ENCODE measurements at places on chromosomes 2 and 18.

DNA sequence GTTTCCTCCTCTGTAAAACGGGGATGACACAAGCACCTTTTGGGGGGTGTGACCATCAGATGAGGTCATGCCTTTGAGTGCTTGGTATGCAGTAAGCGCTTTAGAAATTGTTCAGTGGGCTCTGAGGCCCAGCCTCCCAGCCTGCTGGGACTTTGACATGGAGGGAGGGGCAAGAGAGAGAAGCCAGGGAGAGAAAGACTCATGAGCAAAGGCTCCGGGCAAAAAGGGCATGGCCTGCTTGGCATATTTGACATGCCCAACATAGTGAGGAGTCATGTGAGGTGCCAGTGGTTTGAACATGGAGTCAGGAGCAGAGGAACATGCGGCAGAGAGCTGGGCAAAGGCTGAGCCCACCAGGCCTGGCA, 14.0 kb downstream of the TNS1 start:
- no peak for DNase-seq

DNA sequence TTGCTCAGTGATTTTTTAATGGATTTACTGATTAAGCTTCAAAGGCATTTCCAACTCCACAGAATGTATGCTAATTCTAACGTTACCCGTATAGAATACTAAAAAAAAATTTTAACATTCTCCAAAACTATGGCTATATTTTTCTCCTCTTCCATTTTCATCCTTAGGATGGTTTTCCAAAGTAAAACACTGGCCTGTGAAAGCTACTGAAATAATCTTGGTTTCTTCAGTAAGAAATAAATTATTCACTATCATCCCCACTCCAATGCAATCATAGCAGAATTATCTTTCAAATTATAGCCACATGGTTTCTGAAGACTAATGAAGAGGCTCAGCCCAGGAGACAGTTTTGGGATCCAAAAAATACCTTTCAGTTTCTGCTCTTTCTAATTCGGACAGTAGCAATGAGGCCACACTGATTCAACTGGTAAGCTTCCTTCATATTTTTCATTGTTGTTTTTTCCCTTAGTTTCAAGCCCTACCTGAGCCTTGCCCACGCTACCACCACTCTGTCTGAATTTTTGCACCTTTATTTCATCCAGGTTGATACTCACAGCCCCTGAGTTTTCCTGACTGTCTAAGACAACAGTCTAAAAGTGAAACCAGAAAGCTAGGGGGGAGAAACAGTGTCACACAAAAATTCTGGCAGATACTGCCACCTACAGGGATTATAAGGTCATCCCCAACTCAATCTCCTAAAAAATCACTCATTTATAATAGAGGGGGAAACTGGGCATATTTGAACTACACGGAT, 887.9 kb downstream of the NRXN1 start:
- DNase-seq = no peak

- DNase-seq = no peak
Measured at GRCh38 chr2:165687426-165688002, 106.5 kb downstream of the GALNT3 start.

GRCh38 chr2:64937687-64938491, 51.3 kb upstream of the SLC1A4 start:
- peak; percentile 44 for DNase-seq

- peak; percentile 28 for DNase-seq
Measured at GRCh38 chr2:227818675-227819397, 5.2 kb downstream of the CCL20 start.

DNA sequence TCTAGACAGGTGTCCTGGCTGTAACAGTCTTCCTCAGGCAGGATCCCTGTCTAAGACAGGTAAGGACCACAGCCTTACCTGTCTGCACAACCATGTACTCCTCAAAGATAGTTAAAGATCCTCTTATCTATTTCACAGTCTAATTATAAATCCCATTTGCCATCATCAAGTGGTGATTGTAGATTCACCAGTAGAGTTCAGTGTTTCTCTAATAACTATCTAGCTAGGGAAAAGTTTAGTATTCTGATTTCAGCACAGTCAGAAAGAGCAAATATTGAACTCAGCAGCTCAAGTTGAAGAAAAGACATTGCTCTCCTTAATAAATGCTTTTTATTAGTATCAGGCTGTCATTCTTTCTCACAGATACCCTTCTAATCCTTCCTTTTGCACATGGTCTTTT, 1305.5 kb upstream of the NXPH2 start:
- DNase-seq = no peak

DNA sequence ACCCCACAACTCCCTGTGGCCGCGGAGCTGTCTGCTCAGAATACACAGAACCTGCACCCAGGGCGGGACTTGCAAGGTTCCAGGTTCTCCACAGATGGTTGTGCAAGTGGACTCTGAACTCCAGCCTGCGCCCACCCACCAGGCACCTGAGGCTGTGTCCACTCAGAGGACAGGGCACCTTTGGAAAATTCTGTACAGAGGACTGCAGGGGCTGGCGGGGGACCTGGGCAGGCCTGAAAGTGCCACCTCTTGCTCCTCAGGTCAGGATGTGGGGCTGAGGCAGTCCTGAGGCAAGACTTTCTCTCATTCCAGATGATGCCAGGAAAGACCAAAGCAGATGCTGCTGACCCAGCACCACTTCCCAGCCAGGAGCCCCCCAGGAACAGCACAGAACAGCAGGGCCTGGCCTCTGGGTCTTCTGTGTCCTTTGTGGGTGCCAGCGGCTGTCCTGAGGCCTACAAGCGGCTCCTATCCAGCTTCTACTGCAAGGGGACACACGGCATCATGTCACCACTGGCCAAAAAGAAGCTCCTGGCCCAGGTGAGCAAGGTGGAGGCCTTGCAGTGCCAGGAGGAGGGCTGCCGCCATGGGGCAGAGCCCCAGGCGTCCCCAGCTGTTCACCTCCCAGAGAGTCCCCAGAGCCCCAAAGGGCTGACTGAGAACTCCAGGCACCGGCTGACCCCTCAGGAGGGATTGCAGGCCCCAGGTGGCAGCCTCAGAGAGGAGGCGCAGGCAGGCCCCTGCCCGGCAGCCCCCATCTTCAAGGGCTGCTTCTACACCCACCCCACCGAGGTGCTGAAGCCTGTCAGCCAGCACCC, 14.4 kb downstream of the ARID5A start:
- no peak for DNase-seq

DNA sequence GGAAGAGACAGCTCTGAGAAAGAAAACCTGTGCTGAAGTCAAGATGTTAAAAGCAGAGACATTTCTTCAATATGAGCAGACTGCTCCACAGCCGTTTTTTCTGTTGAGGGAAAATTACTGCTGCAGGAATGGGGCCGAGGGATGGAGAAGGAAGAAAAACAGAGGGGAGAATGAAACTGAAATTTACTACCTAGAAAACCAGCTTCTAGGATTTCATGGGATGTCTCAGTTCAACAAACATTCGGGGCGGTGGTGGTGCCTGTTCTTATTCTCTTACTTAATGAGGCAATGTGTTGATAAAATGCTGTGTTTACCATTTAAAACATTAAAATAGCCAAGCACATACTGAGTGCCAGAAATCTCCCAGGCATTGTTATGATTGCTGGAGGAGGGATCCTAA, 557.1 kb upstream of the MEX3C start:
- no peak for DNase-seq

- no peak for DNase-seq
Measured at GRCh38 chr2:75356865-75357264, 157.5 kb upstream of the TACR1 start.

GRCh38 chr2:36376319-36376765, 20.8 kb downstream of the CRIM1 start:
- no peak for DNase-seq

- DNase-seq = no peak
Measured at GRCh38 chr2:8986327-8986976, 17.0 kb downstream of the MBOAT2 start.

DNA sequence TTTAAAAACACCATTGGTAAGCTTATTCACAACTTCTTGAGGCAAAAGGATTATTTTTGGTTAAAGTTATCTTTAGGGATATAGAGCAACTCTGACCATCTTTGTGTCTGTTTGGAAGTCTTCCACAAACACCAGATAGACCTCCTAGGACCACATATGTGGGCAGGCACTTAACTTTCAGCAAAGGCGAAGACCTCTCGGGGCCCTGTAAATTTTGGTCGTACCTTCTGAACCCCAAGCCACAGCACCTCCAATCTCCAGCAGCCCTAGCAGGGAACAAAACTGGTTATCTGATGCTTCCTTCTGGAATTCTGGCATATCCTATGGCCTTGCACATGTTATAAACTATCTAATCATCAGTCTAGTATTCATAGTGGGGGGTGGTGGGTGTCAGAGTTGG, 114.8 kb downstream of the MBD5 start:
- no peak for DNase-seq

DNA sequence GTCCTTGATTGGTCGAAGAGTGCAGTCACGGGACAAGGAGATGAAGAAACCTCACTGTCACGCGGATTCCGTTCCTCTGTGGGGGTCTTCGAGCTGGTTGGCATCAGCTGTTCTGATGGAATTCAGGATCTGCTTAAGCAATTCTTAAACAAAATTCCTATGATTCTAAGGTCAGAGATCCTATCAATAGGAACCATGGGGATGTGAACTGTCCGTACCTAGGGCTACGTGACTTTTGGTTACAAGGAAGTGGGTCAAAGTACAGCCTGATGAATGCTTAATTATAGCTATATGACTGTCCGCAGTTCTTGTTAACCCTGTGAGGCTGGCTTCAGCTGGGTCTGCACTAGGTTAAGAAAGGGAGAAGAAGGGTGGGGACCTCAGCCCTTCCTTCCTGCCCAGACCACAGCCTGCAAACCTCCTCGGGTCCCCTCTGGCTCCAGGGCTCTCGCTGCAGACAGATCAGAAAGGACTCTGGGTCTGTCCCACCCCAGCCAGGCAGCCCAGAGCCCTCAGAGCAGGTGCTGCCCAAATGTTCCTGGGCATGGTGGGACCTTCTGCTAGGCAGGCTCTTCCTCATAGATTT, 44.2 kb upstream of the TAF1B start:
- no peak for DNase-seq

GRCh38 chr18:73318739-73319479, 451.1 kb upstream of the NETO1 start:
- no peak for DNase-seq

DNA sequence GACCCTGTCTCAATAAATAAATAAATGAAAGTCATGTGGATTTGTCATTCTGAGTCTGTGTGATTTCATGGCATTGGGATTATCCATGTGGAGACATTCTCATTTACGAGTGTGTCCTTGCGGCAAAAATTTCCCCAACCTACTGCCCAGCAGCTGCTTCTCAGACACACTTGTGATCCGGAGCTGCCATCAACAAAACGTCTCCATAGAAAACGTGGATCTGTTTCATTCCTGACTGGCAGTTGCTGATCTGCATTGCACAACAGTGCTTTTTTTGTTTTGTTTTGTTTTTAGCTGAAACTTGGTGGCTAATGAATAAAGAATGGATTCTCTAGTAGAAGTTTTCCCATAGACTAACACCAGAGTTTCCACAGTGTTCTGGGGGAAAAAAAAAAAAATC, 74.7 kb downstream of the TGIF1 start:
- no peak for DNase-seq

DNA sequence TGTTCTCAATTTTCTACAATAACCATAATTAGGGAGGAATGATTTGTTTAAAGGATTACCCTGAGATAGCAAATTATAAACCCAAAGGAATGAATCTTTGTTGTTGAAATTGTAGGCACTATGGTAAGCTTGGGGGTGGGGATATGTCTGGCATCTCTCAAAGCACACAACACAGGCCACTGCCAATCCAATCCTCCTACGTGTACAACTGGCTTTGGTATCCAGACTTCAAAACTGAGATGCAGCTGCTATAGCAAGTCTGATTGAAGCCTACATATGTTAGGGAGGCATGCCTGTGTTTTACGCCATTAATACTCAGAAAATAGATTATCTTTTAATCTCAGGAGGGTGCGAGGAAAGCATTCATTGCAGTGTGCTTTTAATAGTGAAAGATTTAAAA, 5.9 kb upstream of the NCOA1 start:
- DNase-seq = no peak

DNA sequence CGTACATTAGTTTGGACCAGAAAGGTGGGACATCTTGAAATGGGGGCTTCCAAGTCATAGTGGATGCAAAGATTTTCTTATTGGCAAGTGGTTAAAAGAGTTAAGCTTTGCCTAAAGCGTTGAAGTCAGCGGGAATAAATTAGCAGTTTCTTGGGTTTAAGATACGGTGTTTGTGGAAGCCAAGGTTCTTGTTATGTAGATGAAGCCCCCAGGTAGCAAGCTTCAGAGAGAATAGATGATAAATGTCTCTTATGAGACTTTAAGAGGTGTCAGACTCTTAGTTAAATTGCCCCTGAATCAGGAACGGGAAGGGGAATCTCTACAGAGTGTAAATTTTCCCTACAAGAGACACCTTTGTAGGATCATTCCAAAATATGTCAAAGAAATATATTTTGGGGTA, 10.9 kb upstream of the GLS start:
- no peak for DNase-seq

DNA sequence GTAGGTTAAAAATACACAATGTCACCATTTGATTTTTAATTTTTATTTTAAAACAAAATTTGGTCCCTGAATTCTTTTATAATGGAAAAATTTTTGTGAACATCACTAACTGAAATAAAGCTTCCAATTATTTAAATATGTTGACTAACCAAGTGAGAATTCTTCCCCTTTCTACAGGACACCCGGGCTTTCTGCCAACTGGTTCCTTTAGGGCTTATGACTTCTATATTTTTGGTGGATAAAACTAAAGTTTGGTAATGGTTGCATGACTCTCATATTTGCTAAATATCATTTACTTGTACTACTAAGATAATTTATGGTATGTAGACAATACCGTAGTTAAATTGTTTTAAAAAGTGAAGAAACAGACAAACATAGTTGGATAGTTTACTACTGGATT, 291.0 kb upstream of the DOK6 start:
- DNase-seq = no peak

DNA sequence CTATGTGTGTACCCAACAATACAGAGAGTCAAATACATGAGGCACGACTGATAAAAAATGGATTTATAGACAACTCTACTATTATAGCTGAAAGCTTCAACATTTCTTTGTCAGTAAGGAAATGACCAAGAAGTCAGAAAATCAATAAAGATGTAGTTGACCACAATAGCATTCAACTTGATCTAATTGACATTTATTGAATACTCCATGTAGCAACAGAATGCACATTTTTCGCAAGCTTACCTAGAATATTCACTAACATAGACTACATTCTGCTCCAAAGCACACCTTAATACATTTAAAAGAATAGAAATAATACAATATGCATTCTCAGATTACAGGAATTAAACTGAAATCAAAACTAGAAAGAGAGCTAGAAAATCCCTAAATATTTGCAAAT, 49.2 kb upstream of the ZNF804A start:
- DNase-seq = no peak

GRCh38 chr18:5388896-5389295, 93.4 kb upstream of the ZBTB14 start:
- DNase-seq = no peak

DNA sequence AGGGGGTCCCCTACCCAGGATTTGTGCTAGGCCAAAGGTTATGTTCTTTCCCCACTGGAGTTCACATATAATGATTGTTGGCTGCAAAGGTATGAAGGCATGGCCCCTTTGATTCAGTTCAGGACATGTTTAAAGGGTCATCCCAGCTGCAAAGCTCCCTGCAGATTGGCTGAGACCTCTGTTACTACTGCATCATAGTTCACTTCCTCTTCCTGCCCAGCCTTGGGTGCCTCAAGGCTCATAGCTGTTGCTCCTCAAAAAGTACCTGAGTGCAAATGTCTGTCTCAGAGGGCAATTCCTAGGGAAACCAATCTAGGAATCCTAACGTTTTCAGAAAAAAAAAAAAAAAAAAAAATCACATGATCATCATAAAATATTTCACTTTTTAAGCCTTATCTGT, 125.1 kb downstream of the ATL2 start:
- no peak for DNase-seq

- DNase-seq = no peak
Measured at GRCh38 chr18:54888933-54889332, 60.7 kb downstream of the RAB27B start.
